ENCODE measurements at places on chromosomes 16 and 17.
A peak's percentile ranks its signal among the peaks of the same experiment; 100 is the strongest.

DNA sequence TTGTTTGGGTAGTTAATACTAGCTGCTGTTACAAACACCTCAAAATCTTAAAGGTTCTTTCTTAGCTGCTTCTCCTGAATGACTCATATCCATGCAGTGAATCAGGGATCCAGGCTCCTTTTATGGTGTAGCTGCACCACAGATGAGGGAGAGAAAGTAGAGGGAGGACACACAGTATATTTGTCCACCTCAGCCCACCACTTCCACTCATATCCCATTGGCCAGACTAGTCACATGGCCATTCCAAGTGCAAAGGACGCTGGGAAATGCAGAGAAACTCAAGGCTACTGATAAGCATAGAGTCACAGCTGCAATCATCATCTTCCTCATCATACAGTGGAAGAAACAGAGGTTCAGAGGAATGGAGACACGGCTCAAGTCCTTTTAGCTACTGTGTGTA, 63.8 kb downstream of the GSG1L start:
- no peak for DNase-seq

- no peak for DNase-seq
Observed at GRCh38 chr16:69399361-69399760, 13.6 kb upstream of the TERF2 start.

- no peak for DNase-seq
Observed at GRCh38 chr16:717450-718245, 2.7 kb downstream of the METRN start.

DNA sequence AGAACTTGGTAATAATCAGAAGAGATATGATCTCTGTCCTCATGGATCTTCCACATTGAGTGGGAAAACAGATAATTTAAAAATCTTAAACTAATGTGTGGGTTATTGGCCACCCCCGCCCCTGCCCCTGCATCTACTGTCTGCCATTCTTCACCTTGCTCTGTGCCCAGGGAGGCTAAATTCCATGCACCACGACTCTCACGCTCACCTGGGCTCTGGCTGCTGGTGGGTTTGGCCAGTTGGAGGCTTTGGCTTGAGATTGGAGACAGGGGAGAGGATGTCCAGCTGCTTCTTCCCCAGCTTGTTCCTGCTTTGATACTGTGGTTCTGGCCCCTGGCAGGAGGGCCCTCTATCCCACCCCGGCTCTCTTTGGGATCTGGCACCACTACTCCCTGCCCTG, 127.9 kb downstream of the IRX5 start:
- no peak for DNase-seq

GRCh38 chr16:10812312-10813098, 6.1 kb downstream of the TVP23A start:
- DNase-seq, result no peak

DNA sequence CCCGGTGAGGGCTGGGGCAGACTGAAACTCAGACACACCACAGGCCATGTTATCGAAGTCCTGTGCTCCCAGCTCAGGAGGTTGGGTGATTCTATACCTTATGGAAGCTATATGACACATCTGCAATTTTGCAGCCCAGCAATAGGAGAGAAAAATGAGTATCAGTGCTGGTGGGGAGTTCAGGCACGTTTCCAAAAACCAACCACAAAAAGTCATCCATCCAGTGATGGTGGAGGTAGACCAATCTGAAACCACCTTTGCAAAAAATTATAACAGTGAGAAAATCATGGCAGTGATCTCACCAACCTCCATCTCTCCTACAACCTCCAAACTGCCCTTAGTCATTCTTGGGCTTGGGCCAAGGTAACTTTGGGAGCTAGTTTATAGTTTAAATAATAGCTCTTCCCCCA, 327.9 kb downstream of the SLC39A11 start:
- no peak for DNase-seq

DNA sequence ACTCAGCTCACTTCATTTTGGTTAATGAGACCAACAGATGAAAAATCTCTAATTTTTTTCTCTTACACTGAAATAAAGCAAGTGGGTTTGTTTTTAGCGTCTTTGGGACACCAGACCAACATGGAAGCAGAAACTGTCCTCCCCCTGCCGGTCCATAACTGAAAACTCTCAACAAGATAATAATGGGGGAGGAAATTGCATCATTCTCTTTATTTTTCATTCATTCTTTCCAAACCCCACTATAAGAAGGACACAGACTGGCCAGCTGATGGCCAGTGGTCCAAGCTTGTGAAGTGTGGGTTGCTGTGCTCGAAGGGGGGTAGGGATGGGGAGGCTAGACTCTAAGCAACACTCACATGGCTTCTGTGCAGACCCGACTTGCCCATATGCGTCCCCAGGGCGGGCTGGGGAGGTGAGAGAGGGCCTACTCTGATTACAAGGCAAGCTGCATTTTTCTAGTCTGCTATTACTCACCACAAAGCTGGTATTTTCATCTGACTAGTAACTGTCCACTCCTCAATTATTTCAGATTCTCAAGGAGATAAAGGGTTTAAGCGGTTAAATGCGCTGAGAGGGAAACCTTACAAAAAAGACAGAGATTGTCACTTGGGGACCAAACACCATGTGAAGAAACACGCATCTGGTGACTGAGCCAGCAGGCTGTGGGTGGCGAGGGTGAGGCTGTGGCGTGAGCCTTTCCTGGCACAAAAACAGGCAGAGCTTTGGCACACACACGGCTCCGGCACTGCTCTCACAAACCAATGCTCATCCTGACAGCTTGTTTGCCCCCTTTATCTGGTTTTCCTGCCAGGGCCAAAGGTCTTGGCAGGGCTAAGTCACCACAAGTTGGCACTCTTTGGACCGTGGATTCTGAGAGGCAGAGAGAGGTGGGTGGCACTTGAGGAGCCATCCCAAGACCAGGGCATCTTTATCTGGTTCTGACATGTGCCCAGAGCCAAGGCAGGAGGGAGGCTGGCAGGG, 38.2 kb downstream of the MARF1 start:
- no peak for DNase-seq

DNA sequence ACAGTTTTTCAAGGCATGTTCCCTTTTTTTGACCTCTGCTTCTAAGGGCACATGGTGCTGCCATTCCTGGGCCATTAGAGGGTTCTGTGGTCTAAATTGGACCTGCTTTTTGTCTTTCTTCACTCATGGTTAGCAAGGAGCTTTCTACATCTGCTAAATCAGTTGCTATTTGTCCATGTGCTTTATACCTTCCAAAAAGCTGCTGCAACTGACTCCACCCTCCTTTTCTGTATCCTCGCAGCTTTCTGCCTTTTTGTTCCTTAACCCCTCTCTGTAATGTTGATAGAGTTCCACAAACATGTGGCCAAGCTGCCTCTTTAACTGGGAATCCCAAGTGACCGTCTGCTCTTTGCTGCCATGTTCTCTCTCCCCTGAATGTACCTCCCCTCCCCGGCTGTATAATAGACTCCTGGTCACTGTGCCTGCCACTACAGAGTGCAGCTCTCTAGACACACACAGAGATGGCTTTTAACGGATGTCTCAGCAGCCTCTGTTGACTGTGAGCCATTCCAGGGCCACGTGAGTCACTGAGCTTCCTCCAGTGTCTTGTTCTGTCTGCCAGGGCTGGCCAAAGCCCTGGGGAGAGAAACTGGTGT, 57.4 kb upstream of the TEKT3 start:
- DNase-seq, result no peak

GRCh38 chr17:43430936-43431713, 32.3 kb downstream of the ARL4D start:
- no peak for DNase-seq

DNA sequence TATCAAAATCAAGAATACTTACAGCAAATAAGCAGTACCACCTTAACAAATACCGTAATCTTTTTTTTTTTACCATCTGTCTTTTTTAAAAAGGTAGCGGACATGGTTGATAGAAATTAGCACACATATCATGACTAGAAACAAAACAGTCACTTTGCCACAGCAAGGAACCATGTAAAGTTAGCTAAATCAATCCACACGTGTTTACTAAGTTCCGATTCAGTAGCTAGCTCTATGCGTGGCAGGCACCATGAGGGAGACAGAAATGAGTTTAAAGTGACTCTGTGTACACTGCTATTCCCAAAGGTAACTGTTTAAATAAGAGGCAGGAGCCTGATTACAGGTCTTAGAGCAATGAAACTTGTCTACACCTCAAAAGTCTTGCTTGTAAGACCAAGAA, 108.6 kb downstream of the XYLT1 start:
- DNase-seq, result peak; percentile 9

- DNase-seq, result no peak
Observed at GRCh38 chr16:58393138-58393504, 850 bp downstream of the GINS3 start.

DNA sequence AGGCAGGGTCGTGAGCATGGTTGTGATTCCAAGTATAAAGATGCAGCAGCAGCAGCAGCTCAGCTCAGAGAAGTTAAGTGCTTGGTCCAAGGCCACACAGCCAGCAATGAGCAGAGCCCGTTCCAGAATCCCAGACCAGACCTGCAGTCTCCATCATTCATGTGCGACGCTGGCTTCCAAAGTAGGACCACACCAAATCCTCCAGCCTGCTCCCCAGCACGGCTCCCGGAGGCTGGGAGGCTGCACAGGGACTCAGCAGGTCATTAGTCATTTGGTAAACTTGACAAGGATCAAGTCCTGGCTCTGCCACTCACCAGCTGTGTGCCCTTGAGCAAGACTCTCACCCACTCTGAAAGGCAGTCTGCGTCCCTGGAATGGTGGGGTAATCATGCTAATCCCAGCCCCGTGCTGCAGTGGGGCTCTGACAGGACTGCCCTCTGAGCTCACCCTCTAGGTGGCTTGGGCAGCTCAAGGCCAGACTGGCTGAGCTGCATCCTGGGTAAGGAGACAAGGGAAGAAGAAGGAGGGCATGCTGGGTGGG, 95.1 kb upstream of the TMEM132E start:
- no peak for DNase-seq

- DNase-seq, result no peak
Observed at GRCh38 chr17:4856271-4856936, 23.3 kb downstream of the MINK1 start.

- no peak for DNase-seq
Observed at GRCh38 chr17:80362428-80363119, 52.4 kb upstream of the ENDOV start.

All from NCI-H2081 (cell line).